ENCODE measurements at places on chromosomes 5 and 9. TPM values are rescaled to one million over a fixed set of nuclear protein-coding genes. Genes with fewer than 3 reads are reported as not detected.

Gene TIMD4
- 0.29 TPM for total RNA-seq

Gene RFESD
- total RNA-seq = 1.3 TPM

Gene GABRA1
- total RNA-seq = not detected

Gene DCTN4
- total RNA-seq = 69.4 TPM

Gene TSPAN17
- 47.6 TPM for total RNA-seq

Gene ADAMTS19
- 0.20 TPM for total RNA-seq
